ENCODE measurements at places on chromosomes 16 and 17.
A peak's percentile ranks its signal among the peaks of the same experiment; 100 is the strongest.

DNA sequence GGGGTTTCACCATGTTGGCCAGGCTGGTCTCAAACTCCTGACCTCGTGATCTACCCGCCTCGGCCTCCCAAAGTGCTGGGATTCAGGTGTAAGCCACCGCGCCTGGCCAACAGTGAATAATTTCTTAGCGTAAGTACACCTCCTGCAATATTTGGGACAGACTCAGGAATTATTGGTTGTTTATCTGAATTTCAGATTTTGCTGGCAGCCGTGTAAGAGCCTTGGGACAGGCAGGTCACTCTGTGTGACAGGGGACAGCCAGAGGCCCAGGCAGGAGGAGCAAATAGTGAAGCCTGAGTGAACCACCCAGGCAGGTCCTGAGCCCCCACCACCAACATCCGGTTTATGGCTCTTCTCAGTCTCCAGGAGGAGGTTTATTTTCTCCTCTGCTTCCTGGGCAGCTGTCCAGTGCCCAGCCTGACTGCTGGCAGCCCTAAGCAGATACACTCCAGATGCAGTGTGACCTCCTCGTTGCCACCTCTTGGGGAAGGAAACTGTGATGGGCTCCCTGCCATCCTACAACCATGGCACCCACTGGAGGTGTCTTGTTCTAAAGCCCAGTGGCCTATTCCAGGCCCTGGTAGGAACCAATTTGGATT lies 26.2 kb upstream of the ADORA2B start:
- DNase-seq, result no peak
- no peak overlapping the region for H3K4me3 ChIP-seq
- no peak overlapping the region for H3K27ac ChIP-seq
- peaks cover 14% of the 10 kb centered on the region for H3K27me3 ChIP-seq
- peaks cover 2% of the 10 kb centered on the region for H3K4me1 ChIP-seq

- no peak overlapping the region for H3K27ac ChIP-seq
- no peaks in the 10 kb centered on the region for H3K27me3 ChIP-seq
- H3K4me1 ChIP-seq, result peaks cover 6% of the 10 kb centered on the region
- H3K4me3 ChIP-seq, result peak overlapping the region; percentile 56
- DNase-seq, result no peak
Observed at GRCh38 chr16:74775255-74775654, 635 bp upstream of the FA2H start.

DNA sequence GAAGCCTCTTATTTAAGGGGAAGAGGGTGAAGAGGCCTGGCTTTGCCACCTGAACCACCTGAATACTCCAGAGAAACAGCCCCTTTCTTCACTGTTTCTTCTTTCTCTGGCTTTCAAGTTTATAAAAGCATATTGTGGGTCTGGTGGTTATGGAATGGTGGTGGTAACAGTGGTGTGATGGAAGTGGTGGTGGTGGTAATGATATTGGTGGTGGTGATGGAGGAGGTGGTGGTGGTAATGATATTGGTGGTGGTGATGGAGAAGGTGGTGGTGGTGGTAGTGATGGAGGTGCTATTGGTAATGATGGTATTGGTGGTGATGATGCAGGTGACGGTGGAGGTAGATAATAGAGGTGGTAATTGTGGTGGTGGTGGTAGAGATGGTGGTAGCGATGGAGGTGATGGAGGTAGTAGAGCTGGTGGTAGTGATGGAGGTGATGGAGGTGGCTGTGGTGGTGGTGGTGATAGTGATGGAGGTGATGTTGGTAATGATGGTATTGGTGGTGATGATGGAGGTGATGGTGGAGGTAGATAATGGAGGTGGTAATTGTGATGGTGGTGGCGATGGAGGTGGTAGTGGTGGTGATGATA lies 14.1 kb upstream of the C1QL1 start:
- H3K27ac ChIP-seq, result no peak overlapping the region
- no peak overlapping the region for H3K4me3 ChIP-seq
- peaks cover 8% of the 10 kb centered on the region for H3K27me3 ChIP-seq
- DNase-seq, result no peak
- no peaks in the 10 kb centered on the region for H3K36me3 ChIP-seq

- H3K36me3 ChIP-seq, result no peaks in the 10 kb centered on the region
- H3K4me3 ChIP-seq, result no peak overlapping the region
- H3K27me3 ChIP-seq, result no peaks in the 10 kb centered on the region
- no peak for DNase-seq
Observed at GRCh38 chr17:69447726-69448125, 33.2 kb downstream of the MAP2K6 start.

DNA sequence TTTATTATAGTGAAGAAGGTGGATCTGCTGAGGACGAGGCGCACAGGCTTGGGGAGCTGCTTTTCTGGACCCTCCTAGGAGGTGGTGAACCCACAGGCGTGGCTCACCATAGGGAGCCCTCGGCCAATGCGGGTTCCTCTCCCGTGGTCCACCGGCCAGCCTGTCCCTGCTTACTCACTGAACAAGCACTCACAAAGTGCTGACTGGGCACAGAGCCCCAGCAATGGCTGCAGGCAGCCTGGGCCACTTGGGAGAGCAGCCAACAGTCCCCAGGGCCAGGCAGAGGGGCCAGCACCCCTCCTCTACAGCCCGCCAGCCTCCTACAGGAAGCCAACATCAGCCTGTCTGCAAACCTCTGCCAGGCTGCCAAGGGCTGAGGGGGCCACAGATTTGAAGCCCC lies 19.1 kb upstream of the NCBP3 start:
- H3K27ac ChIP-seq, result no peak overlapping the region
- no peaks in the 10 kb centered on the region for H3K27me3 ChIP-seq
- no peak for DNase-seq
- no peaks in the 10 kb centered on the region for H3K4me1 ChIP-seq
- no peak overlapping the region for H3K4me3 ChIP-seq
- peaks cover 6% of the 10 kb centered on the region for H3K36me3 ChIP-seq

GRCh38 chr16:11345040-11345862 lies at the start of gene RMI2:
TSS of gene RMI2 (plus strand) at chr16:11345459. CDS start at chr16:11345472, 13 bp downstream.
- no peaks in the 10 kb centered on the region for H3K36me3 ChIP-seq
- no peaks in the 10 kb centered on the region for H3K27me3 ChIP-seq
- H3K27ac ChIP-seq, result peak within 1 kb of the TSS; percentile 84
- H3K4me1 ChIP-seq, result peaks cover 17% of the 10 kb centered on the region
- DNase-seq, result peak; percentile 84

- peaks cover 13% of the 10 kb centered on the region for H3K36me3 ChIP-seq
- H3K27me3 ChIP-seq, result no peaks in the 10 kb centered on the region
- DNase-seq, result no peak
- H3K4me1 ChIP-seq, result 0 out of 2 replicates have a peak, but pooled peaks cover 1% of the 10 kb centered on the region
- H3K27ac ChIP-seq, result no peak overlapping the region
Observed at GRCh38 chr17:27321372-27321771, 27.5 kb downstream of the WSB1 start.

- no peak for DNase-seq
- H3K27me3 ChIP-seq, result no peaks in the 10 kb centered on the region
- no peak overlapping the region for H3K4me3 ChIP-seq
- no peaks in the 10 kb centered on the region for H3K4me1 ChIP-seq
Observed at GRCh38 chr17:51128076-51128475, 7.4 kb upstream of the SPAG9 start.

- no peak overlapping the region for H3K27ac ChIP-seq
- H3K4me1 ChIP-seq, result peaks cover 26% of the 10 kb centered on the region
- DNase-seq, result peak; percentile 60
- no peaks in the 10 kb centered on the region for H3K27me3 ChIP-seq
- no peak overlapping the region for H3K4me3 ChIP-seq
Observed at GRCh38 chr16:84559311-84559932, 55.0 kb upstream of the MEAK7 start.

DNA sequence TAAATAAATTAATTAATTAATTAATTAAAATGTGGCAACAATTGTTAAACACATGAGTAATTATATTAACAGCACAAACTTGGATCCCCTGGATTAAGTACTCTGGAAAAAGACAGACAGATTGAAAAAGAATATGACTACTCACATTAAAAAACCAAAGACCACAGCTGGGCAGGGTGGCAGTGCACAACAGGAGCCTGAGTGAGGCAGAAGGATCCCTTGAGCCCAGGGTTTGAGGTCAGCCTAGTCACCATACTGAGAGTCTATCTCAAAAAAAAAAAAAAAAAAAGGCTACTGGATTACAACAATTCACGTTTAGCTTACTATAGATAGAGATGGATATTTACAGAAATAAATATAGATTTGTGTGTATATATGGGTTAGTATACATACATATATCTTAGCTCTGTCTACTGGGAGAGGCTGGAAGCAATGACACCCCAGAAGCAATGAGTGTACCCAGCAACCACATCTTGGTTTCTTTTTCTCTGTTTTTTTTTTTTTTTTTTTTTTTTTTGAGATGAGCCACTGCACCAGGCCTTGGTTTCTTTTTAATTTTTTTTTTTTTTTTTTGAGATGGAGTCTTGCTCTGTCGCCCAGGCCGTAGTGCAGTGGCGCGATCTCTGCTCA lies 10.6 kb upstream of the SUZ12 start:
- no peak for DNase-seq
- H3K27ac ChIP-seq, result no peak overlapping the region
- H3K4me1 ChIP-seq, result no peaks in the 10 kb centered on the region
- no peak overlapping the region for H3K4me3 ChIP-seq
- H3K36me3 ChIP-seq, result no peaks in the 10 kb centered on the region

GRCh38 chr17:13755851-13756250 lies 154.1 kb upstream of the HS3ST3A1 start:
- no peaks in the 10 kb centered on the region for H3K36me3 ChIP-seq
- H3K27ac ChIP-seq, result no peak overlapping the region
- no peak overlapping the region for H3K4me3 ChIP-seq
- DNase-seq, result no peak
- no peaks in the 10 kb centered on the region for H3K27me3 ChIP-seq

DNA sequence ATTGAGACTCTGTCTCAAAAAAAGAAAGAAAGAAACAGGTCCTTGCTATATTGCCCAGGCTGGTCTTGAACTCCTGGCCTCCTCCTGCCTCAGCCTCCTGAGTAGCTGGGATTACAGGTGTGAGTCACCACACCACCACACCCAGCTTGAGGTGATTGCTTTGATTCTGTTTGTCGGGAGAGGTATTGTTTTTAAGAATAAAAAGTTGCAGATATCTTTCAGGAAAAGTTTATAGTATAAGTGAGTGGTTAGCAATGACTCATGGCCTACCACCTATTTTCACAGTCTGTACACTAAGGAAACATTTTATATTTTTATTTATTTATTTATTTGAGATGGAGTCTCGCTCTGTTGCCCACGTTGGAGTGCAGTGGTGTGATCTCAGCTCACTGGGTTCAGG lies 45.0 kb downstream of the RHOT1 start:
- no peak overlapping the region for H3K27ac ChIP-seq
- no peaks in the 10 kb centered on the region for H3K4me1 ChIP-seq
- no peaks in the 10 kb centered on the region for H3K36me3 ChIP-seq
- DNase-seq, result no peak

DNA sequence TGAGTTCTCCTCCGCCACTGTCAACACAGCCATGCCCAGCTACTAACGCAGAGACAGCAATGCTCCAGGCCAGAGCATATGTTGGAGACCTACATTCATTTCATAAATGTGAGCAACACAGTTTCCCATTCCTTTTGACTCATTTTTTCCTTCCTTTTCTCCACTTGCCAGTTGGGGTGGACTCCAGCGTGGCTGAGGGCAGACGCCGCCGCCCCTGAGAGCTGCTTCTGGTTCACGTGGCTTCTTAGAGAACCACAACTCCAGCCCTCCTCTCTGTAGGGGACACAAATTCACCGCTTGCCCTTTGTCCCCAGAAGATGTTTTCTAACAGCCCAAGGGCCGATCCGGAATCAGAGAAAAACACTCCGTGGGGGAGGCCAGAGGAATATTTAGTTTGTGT lies 45.8 kb upstream of the ZCCHC14 start:
- H3K27me3 ChIP-seq, result no peaks in the 10 kb centered on the region
- no peak overlapping the region for H3K4me3 ChIP-seq
- no peak for DNase-seq
- H3K36me3 ChIP-seq, result no peaks in the 10 kb centered on the region
- H3K4me1 ChIP-seq, result peaks cover 1% of the 10 kb centered on the region
- H3K27ac ChIP-seq, result no peak overlapping the region

GRCh38 chr16:66830422-66831404 lies at the start of gene NAE1:
TSS of gene NAE1 (minus strand) at chr16:66830976. CDS start at chr16:66830899, 77 bp downstream.
- peak within 1 kb of the TSS; percentile 93 for H3K27ac ChIP-seq
- H3K4me3 ChIP-seq, result peak within 1 kb of the TSS; percentile 84
- DNase-seq, result peak; percentile 79
- no peaks in the 10 kb centered on the region for H3K27me3 ChIP-seq
- peaks cover 4% of the 10 kb centered on the region for H3K4me1 ChIP-seq

- no peak overlapping the region for H3K4me3 ChIP-seq
- H3K4me1 ChIP-seq, result no peaks in the 10 kb centered on the region
- no peaks in the 10 kb centered on the region for H3K27me3 ChIP-seq
Observed at GRCh38 chr16:11949527-11949926, 7.7 kb upstream of the NPIPB2 start.

DNA sequence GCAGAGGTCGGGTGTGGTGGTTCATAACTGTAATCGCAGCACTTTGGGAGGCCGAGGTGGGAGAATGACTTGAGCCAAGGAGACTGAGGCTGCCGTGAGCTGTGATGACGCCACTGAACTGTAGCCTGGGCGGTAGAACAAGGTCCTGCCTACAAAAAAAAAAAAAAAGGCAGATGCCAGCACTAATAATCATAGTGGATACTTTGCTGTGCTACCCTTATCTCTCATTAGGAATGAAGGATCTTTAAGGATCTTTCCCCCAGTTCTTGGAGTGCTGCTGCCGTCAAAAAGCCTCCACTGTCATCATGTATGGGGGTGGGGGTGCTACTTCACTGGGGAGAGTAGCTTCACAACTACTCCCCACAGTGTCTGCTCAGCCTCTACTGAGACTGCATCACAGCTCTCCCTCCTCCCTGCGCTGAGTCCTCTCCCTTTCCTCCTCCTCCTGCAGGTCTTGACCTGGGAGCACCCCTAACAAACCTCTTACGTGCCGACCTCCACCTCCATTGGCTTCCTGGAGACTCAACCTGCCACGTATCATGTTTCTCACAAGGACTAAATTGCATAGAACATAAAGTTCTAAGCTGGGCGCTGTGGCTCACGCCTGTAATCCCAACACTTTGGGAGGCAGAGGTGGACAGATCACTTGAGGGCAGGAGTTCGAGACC lies 24.4 kb upstream of the ST6GALNAC1 start:
- no peak overlapping the region for H3K27ac ChIP-seq
- no peaks in the 10 kb centered on the region for H3K27me3 ChIP-seq
- peaks cover 6% of the 10 kb centered on the region for H3K4me1 ChIP-seq
- DNase-seq, result no peak
- no peaks in the 10 kb centered on the region for H3K36me3 ChIP-seq

DNA sequence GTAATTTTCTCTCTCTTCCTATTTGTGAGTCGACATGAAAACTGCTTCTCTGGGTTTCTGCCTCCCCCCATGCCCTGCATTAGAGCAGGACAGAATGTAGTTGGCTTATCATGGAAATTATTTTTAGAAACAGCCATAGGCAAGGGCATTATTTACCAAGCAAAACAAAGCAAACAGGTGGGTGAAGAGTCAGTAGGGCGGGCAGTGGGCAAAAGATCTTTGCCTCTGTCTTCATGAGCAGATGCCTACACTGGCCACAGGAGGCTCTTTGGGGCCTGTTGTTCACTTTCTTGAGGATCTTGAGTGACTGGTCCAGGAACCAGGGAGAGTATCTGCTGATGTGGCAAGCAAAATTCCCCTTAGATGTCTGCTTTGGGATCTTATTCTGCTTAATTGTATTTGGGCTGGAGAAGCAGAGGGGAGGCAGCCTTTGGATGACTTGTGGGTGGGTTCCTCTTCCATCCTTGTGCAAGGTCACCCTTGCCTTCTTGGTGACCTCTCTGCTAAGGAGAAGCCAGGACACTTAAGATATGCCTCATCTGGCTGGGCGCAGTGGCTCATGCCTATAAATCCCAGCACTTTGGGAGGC lies 42.5 kb upstream of the CLEC19A start:
- H3K27ac ChIP-seq, result no peak overlapping the region
- no peaks in the 10 kb centered on the region for H3K27me3 ChIP-seq
- H3K4me3 ChIP-seq, result no peak overlapping the region
- no peak for DNase-seq
- H3K36me3 ChIP-seq, result no peaks in the 10 kb centered on the region

Data from H1 (cell line).